Smooth muscle cell of the pulmonary artery (primary cell): ENCODE measurements at places on chromosomes 12 and 14. TPM values are rescaled to one million over a fixed set of nuclear protein-coding genes. Genes with fewer than 3 reads are reported as not detected.

The LRTM2 gene
- not detected in 2 replicates for total RNA-seq

The C12orf54 gene
- not detected in 2 replicates for total RNA-seq

The MIPOL1 gene
- 10.2 and 16.3 TPM in 2 replicates for total RNA-seq

The DACT1 gene
- total RNA-seq: 28.3 and 43.4 TPM in 2 replicates

The LALBA gene
- not detected in 2 replicates for total RNA-seq

The FOXA1 gene
- not detected in 2 replicates for total RNA-seq

The DIO2 gene
- total RNA-seq: 18.7 and 97.5 TPM in 2 replicates

The PRH2 gene
- total RNA-seq: not detected in 2 replicates

The SSPN gene
- total RNA-seq: 13.3 and 30.8 TPM in 2 replicates

The IL22 gene
- not detected in 2 replicates for total RNA-seq

The SMIM41 gene
- total RNA-seq: 0.07 and 0.10 TPM in 2 replicates

The OAS2 gene
- total RNA-seq: 2.5 and 4.2 TPM in 2 replicates

The CIROP gene
- 0.13 TPM in 1 of 2 replicates, not detected in the other for total RNA-seq

The NEUROD4 gene
- total RNA-seq: not detected in 2 replicates

The DPPA3 gene
- not detected in 2 replicates for total RNA-seq

The OAS3 gene
- total RNA-seq: 5.1 and 5.5 TPM in 2 replicates

The NPFF gene
- not detected in 2 replicates for total RNA-seq

The PLEK2 gene
- total RNA-seq: 0.98 and 3.6 TPM in 2 replicates

The GLS2 gene
- 0.13 and 0.20 TPM in 2 replicates for total RNA-seq

The PPP1R3E gene
- 3.9 and 5.0 TPM in 2 replicates for total RNA-seq

The DENND5B gene
- total RNA-seq: 10.9 TPM in 2 replicates
